ENCODE measurements at places on chromosomes 5 and 9.

DNA sequence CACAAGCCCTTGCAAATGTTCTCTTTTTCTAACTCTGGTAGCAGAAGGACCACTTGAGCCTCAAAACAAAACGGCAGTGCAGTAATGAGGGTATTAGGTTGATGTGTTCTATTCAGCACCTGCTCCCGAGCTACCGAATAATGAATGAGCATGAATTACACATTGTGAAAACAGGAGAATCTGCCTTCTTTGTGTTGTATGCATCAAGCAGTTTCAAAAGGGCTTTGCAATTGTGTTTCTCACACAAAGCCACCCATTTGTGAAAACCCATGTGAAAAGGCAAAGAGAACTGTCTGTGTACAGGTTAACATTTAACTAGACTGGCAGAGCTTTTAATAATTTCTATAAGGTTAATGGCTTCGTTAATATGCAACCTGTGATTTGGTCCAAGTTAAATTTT, 97.8 kb downstream of the STK32A start:
- no peak for DNase-seq

- DNase-seq: no peak
These were observed 76.2 kb upstream of the STXBP1 start for GRCh38 chr9:127535834-127536233.

DNA sequence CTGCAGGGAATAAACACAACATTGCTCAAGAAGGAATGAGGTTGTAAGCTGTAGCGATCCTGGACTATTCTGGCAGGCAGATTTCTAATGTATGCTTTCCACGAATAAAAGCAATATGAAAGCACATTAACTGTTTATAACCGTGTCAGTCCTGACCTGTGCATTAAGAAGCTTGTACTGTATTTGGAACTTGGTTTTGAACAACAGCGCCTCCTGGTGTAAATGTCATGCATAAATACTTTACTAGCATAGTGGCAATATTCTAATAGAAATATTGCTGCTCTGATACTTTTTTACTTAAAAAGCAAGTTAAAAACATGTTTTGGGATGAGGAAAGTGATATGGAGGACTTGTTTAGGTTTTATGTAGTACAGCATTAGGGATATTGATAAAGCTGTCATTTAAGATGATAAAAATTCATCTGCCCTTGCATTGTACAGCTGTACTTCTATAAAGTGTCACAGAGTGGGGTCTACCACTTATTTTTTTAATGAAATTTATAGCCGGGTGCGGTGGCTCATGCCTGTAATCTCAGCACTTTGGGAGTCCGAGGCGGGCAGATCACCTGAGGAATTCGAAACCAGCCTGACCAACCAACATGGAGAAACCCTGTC, 70.7 kb upstream of the GNE start:
- peak; percentile 29 for DNase-seq

DNA sequence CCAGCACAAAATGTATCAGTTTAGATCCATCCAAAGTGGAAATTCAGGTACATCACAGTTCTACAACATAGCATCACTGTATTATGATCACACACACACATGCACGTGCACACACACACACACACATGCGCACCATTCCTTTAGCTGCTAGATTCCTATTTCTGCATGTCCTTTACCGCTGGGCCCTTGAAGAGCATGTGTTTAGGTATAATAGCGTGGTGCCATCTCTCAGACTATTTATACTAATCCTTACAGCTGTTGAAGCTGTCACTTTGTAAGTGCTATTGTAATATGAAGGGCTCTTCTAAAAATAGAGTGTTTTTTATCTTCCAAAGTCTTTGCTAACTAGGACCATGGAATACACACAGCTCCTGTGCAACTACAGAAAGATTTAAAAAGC, 308.8 kb upstream of the TRPC7 start:
- DNase-seq: no peak

- no peak for DNase-seq
These were observed 13.8 kb upstream of the COL15A1 start for GRCh38 chr9:98929895-98930341.

DNA sequence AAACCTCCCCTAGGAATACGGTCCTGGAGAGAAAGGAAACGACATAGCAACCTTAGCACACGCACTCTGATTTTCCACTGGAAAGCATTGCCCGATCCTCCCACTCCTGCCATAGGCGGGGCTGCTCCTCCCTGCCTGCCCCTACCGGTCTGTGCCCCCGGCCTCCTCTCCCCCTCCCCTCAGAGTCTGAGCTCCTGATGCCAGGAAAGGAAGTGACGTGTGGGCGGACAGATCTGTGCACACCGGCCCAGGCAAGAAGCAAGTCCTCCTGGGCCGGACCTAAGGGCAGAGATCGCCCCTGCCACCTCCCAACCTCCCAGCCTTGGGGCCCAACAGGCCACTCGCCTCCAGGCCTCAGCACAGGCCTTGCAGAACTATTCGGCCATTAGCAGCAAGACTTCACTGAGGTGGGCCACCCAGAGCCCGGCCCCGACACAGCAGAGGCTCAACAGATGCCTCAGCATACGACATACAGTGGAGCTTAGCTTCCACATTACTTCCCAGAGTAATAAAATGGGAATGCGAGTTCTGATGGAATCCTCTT, 7.2 kb downstream of the NINJ1 start:
- peak; percentile 0 for DNase-seq

DNA sequence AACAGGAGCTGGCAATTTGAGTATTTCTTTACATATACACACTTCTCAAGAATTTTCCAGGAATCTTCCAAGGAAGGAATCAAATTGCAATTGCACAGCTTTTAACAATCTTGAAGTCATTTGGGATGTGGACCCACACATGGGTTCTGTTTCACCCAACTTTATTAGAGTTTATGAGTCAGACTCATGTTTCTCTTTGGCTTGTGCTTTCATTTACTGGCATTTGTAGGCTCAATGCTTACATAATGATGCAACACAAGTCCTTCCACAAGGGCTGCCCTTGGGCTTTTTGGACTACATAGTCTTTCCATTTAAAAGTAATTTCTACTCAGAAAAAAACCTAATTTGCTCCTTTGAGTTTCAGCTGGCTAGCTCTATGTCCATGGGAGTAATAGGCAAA, 4.6 kb upstream of the CDC37L1 start:
- no peak for DNase-seq

DNA sequence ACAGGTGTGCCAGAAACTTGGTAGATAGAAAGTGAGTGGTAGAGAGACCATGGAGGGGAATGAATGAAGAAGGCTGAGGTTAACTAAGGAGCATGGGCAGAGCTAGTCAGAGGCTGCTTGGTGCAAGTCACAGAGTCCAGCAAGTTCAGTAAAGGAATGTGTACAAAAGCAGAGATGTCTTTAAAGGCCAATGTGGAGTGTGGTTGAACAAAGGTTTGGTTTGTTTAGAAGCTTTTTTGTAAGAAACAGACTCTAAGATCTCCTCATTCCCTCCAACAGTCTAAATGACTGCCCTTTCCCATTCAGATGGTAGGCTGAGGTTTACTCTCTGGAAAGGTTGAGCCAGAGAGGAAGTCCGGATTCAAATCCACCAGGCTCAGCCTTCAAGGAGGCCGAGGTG, 84.2 kb downstream of the TNC start:
- no peak for DNase-seq

DNA sequence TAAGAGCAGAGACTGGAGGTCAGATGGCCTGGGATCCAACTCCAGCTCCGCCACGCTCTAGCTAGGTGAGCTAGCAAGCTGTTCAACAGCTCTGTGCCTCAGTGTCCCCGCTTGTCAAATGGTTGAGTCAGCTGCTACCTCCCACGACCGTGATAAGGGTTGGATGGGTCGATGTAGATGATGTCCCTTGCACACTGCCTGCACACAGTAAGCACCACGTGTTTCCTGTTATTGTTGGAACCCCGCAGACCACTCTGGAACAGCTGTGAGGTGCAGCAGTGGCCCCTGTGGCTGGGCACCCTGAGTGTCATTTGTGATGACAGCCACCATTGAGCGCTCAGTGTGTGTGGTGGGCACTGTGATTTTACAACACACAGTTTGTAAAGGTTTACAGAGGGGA, 54.0 kb upstream of the CTSL start:
- no peak for DNase-seq
